ENCODE measurements at places on chromosomes 1 and 21. TPM values are rescaled to one million over a fixed set of nuclear protein-coding genes. Genes with fewer than 3 reads are reported as not detected.

CD1B gene
- total RNA-seq, result not detected

RHCE gene
- not detected for total RNA-seq

DNASE2B gene
- total RNA-seq, result not detected

DHRS3 gene
- total RNA-seq, result 75.2 TPM

FCRL1 gene
- not detected for total RNA-seq

TNN gene
- not detected for total RNA-seq

PTGFR gene
- total RNA-seq, result 0.14 TPM

RNU1-2 gene
- total RNA-seq, result 1,319 TPM

FCMR gene
- not detected for total RNA-seq

DNA sequence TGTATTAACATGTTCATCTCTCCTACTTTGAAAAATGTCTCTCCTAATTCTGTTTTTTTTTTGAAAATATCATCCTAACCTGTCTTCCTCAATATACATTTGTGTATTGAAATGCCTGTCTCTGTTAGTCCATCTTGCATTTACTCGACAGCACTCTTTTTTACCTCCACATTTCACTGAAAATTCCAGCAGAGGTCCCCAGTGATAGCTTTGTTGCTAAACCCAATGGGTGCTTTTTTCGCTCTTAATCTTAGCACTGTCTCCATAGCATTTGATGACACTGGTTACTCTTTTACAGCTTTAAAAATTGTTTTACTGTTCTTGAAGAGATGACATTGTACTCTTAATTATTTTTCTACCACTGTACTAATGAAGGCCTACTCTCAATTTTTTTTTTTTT is 10.8 kb downstream of the OSBPL9 start:
- peak; percentile 65 for DNase-seq

GRCh38 chr1:177275736-177276135 is 105.0 kb downstream of the BRINP2 start:
- DNase-seq, result no peak

- DNase-seq, result peak; percentile 67
Observed at GRCh38 chr1:40450495-40451237, 390 bp downstream of the ZFP69B start.

- DNase-seq, result no peak
Observed at GRCh38 chr1:198651650-198652400, 13.0 kb downstream of the PTPRC start.

- DNase-seq, result no peak
Observed at GRCh38 chr1:167516404-167517388, 1.6 kb downstream of the CD247 start.

- DNase-seq, result no peak
Observed at GRCh38 chr1:230169454-230170152, 102.6 kb downstream of the GALNT2 start.

- no peak for DNase-seq
Observed at GRCh38 chr1:38365242-38365641, 318.6 kb upstream of the POU3F1 start.

- peak; percentile 39 for DNase-seq
Observed at GRCh38 chr1:101285922-101286570, 49.2 kb downstream of the S1PR1 start.

- no peak for DNase-seq
Observed at GRCh38 chr1:179230721-179231120, 1.2 kb upstream of the ABL2 start.

DNA sequence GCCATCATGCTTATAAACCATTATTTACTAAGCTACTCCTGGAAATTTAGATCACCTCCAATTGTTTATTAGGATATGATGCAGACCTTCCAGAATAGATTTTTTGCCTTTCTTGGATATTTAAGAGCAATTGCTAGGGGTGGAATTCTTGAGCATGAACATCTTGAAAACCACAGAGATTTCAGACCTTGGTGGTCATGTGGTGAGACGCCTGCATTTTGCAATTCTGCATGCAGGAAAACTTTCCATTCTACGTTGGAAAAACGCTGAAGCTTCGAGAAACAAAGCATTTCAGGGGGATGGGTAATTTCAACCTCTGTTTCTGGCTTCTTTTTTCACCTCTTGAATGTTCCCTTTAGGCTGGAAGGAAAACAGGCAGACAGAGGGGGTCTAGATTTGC is 596.3 kb downstream of the KIF26B start:
- DNase-seq, result no peak

DNA sequence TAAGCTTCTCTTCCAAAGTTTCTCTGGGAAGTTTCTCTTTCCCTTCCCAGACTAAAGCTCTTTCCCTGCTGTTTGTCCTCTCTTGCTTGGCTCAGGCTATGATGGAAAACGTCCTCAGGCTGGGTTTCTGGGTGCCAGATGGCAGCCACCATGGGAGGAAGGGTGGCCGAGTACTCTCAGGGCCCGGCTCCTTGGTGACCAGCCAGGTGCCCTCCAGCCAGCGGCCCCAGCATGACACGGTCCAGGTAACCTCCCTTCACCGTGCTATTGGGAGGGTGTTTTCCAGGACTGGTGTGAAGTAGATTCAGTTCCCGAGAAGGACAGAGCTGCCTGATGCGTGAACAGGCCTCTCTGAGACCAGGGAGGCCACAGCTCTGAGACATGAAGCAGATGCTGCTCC is 60.3 kb downstream of the KIF26B start:
- no peak for DNase-seq

DNA sequence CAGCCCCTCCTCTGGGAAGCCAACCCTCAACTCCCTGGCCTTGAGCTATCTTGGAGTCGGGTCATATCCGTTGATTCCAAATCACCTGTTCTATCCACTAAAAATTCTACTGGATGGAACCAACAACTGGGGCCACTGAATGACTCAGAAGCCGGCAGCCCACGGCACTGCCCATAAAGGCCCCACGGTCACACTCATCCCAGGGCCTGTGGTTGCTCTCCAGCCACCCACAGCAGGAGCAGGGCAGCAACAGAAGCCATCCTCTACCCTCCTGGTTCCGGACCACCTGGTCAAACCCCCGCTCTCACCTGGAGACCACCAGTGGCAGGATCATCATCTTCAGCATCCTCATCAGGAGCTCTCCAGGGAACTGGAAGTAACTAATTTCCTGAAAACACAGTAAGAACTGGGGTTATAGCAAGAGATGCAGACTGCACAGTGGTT is 8.4 kb downstream of the SLC1A7 start:
- DNase-seq, result no peak

DNA sequence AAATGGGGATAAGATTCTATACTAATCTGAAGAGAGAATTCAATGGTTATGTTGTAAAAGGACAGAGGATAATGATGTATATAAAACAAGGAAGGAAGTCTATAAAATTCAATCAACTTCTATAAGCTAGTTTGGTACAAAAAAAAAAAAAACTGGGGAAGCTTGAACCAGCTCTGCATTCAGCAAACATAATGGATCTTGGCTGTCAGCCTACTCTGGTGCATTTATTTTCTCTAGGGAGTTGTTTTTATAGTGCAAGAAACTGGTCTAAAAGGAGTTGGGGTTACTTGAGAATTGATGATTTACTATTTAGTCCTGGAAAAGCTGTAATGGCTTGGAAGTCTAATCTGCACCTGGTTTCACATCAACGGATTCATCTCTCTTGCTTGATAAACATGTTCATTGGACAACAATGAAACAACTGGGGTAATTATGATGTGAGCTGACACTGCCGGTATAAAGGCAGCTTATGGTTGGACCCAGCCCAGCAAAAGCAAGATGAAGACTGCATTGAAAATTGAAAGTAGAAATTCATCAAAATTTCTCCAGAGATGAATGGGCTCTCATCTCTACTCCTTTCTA is 199.4 kb upstream of the NRIP1 start:
- no peak for DNase-seq

DNA sequence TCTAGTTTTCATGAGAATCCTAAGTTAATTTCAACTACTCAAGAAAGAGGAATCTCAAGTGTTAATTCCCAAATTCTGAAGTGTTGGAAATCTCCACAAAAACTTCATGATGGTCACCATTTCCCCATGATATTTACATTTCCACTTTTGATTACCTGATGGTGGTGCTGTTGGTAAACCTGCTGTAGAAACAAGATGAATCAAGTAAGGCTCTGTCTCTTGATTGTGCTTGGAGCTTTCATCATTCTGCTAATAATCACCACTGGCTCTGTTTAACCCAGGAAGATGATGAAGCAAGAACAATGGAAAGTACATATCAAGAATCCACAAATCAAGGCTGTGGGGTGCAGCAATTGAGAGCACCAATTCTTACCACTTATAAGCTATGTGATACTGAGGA is 77.8 kb downstream of the C4BPA start:
- peak; percentile 23 for DNase-seq

DNA sequence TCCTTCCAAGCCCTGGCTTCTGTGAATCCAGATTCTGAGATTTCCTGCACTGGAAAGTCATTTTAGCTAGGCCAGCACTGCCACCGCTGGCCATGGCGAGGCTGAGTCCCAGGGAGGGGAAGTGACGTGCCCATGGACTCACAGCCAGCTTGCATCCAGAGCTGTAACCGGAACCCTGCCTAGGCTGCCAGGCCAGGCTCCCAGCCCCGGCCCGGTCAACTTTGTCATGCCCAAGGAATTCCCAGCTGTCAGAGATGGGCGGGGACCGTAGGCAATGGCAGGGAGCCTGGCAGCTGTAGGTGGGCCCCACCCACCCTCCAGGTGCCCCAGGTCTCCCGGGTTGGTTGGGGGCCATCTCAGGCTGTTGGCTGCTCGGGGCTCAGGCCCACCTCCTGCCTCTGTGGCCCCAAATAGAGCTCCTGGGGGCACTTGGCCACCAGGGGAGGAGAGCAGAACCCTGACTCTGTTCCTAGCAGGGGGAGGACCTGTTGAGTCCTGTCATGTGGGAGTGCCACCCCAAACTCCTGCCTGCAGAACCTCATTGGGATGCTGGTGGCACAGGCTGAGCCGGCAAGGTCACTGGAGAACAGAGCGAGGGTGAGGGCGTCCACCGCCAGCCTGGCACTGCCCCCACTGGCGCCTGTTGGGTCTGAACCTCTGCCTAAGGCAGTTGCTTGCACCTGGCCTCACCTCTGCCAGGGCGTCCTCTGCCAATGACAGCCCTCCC is 57.8 kb downstream of the FOXO6 start:
- DNase-seq, result peak; percentile 67

DNA sequence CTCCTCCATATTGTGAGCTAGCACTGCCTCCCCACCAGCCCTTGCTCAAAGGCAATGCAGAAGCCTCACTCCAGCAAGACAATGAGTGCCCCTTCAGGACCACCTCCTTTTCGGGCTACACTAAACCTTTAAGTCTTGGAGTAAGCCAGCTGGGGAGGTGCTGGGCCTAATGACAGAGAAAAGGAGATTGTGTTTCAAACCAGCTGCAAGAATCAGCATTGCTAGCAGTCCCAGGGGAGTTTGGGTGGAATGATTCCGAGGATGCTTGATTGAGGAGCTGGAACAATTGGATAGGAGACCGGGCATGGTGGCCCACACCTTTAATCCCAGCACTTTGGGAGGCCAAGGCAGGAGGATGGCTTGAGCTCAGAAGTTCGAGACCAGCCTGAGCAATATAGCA is 54.1 kb upstream of the GPR37L1 start:
- no peak for DNase-seq

DNA sequence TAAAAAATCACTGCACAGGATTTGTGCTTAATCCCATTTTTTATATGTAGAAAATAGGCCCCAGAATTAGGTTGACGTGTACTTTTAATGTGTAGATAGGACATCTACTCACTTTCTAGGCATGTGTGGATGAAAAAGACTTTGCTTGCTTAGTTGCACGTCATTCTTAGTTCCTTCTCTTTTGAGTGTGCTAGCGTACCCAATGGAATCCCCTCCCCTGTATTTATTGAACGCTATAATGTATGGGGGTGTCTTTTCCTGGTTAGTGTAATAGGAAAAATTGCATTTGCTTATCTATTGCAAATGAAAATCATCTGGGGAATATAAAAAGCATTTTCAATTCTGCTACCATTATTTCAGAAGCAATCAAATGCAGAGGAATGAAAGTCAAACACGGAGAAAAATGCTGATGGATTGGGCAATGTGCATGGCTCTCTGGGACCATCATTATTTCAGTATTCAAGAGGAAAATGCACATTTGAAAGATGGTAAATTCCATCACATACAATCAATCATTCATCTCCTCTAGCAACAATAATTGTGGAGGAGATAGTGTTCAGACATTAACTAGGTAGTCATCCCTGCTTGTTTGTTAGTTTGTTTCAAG is 277.0 kb upstream of the B3GALT2 start:
- no peak for DNase-seq

DNA sequence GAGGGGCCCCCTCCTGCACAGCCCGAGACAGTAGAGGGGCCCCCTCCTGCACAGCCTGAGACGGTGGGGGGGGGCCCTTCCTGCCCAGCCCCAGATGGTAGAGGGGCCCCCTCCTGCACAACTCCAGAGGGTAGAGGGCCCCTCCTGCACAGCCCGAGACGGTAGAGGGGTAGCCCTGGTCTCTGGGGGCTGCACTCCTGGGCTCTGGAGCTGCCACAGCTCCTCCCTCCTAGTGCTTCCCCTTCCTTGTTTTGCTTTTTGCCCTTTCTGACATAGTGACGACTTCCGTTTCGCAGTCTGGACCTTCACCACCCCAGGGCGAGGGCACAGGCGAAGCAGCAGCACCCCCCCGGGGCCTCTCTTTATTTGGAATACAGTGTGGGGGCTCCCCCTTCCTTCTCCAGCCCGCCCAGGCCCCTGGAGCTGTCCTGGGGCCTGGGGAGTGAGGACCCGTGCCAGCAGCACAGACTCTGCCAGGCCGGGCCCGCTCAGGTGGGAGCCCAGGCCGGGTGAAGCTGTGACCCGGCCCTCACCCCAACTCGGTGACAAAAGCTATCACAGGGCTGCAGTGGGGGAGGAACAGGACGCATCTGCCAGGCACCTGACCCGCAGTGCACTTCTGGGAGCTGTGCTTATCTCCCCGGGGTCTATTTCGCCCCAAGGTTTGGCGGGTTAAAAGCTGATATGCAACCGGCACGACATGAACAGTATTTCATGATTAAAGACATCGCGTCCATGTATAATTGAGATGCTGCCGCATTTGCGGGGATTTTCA is 1.1 kb upstream of the PRXL2B start:
- DNase-seq, result peak; percentile 54

- DNase-seq, result no peak
Observed at GRCh38 chr1:41322101-41322661, 39.1 kb upstream of the FOXO6 start.

DNA sequence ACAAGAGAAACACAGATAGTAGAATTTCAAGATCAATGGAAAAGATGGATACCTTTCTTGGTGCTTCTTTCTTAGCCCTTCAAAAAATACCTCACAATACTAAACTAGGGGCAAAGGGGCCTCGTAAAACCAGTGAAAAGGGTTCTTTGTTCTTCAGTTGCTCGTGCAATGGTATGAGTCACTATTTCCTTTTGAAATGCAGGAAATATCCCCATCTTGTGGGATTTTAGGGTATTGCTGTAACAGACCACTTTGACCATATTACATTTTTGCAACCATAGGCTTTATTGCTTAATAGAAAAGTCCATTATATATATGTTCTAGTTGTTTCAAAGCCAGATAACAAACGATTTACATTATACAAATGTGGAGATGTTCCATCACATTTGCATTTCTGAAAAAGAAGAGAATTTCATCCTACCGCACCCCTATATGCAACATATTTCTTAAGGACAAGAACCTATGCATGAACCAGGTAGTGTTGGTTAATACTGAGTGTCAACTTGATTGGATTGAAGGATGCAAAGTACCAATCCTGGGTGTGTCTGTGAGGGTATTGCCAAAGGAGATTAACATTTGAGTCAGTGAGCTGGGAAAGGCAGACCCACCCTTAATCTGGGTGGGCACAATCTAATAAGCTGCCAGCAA is 88.6 kb upstream of the PKN2 start:
- DNase-seq, result peak; percentile 63

- no peak for DNase-seq
Observed at GRCh38 chr1:7250176-7250575, 464.9 kb downstream of the CAMTA1 start.

GRCh38 chr1:78673120-78673519 is 23.5 kb downstream of the IFI44 start:
- no peak for DNase-seq

- no peak for DNase-seq
Observed at GRCh38 chr1:63795455-63795854, 21.6 kb downstream of the ROR1 start.

All from endothelial cell of umbilical vein (primary cell).